ENCODE measurements at places on chromosomes 1 and 21. TPM values are rescaled to one million over a fixed set of nuclear protein-coding genes. Genes with fewer than 3 reads are reported as not detected.

DNA sequence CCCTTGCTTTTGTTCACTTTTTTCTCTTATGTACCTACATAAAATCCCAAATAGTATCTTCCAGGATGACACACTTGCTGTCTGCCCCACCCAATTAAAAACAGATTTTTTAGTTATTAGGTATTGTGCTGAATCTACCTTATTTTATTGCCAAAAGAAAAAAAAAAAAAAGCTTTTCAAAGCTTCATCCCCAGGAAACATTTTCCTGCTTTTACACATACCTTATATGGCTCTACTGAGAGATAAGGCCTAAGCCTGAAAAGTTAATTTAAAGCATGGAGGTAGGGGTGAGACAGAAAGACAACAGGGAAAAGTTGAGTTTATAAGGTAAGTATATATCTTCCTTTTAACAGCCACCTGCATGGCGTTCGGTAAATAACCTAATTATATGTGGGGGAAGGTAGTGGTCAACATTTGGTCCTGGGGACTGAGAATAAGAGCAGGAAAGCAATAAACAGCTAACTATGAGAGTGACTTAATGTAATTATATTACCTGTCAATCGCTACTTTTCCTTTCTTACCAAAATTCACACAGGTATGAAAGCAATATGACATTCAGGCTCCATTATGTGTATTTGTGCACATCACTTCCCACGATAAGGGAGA is 54.6 kb upstream of the BOLA1 start:
- no peaks in the 10 kb centered on the region for H3K36me3 ChIP-seq
- no peak overlapping the region for H3K27ac ChIP-seq
- no peak overlapping the region for H3K4me3 ChIP-seq
- DNase-seq: no peak
- peaks cover 31% of the 10 kb centered on the region for H3K4me1 ChIP-seq
- no peaks in the 10 kb centered on the region for H3K27me3 ChIP-seq

GRCh38 chr1:46652321-46653100 is 15.7 kb downstream of the ATPAF1 start:
- no peak overlapping the region for H3K4me3 ChIP-seq
- peaks cover 80% of the 10 kb centered on the region for H3K36me3 ChIP-seq
- no peaks in the 10 kb centered on the region for H3K4me1 ChIP-seq
- H3K27me3 ChIP-seq: no peaks in the 10 kb centered on the region

DNA sequence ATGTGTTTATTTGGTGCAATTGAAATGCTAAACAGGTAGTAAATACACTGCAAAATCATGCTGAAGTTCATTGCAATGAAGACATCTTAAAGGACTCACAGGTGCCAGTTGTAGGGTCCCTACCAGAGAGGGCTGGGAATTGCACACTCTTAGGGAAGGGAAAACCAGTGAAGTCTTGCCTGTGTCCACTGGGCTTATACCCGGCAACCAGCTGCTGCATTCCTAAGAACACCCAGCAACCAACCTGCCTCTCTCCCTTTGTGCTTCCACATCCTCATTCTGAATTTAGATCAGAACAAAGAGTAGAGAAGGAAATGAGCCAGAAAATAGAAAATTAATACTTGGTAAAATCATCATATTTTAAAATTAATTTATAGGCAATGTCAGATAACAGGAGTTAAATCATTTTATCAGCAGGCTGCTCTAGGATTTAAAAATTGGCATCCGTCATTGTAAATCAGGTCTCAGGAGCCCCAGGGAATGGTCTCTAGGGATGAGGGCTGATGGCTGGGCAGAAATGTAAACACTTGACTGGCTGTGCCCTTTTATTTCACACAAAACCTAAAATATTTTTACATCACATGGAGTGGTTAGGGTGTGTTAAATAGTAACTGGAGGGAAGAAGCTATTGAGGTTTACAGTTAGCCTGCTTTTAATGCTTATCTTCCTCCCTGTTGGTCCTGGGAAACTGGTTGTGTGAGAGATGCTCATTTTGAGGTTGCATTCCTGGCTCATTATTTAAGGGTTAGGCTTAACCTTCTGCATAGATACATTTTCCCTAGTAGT is 31.3 kb downstream of the PTGFRN start:
- H3K4me1 ChIP-seq: no peaks in the 10 kb centered on the region
- no peaks in the 10 kb centered on the region for H3K27me3 ChIP-seq
- no peak for DNase-seq
- H3K27ac ChIP-seq: no peak overlapping the region

- no peaks in the 10 kb centered on the region for H3K4me1 ChIP-seq
- DNase-seq: no peak
- no peak overlapping the region for H3K4me3 ChIP-seq
- no peaks in the 10 kb centered on the region for H3K36me3 ChIP-seq
Observed at GRCh38 chr1:206785182-206785765, 13.0 kb upstream of the IL10 start.

Gene SAMD11
- 9.3 TPM for total RNA-seq

Data from upper lobe of left lung (tissue), 6 donors.